ENCODE measurements at places on chromosomes 11 and 22. TPM values are rescaled to one million over a fixed set of nuclear protein-coding genes. Genes with fewer than 3 reads are reported as not detected.

MUC5AC gene
- under 0.01 TPM for total RNA-seq

RFPL2 gene
- 0.73 TPM for total RNA-seq

SERPING1 gene
- 16.7 TPM for total RNA-seq

PVALB gene
- 0.91 TPM for total RNA-seq

PLAAT4 gene
- 3.1 TPM for total RNA-seq

SCGB2A2 gene
- total RNA-seq = not detected

PHLDA2 gene
- not detected for total RNA-seq

HDHD5 gene
- total RNA-seq = 22.0 TPM

PACSIN3 gene
- 2.5 TPM for total RNA-seq

HBE1 gene
- 5.6 TPM for total RNA-seq

TLCD5 gene
- total RNA-seq = 14.0 TPM

Data from cerebellum (tissue), 4 donors.